MCF 10A (cell line): ENCODE measurements at places on chromosomes 2 and 18.

DNA sequence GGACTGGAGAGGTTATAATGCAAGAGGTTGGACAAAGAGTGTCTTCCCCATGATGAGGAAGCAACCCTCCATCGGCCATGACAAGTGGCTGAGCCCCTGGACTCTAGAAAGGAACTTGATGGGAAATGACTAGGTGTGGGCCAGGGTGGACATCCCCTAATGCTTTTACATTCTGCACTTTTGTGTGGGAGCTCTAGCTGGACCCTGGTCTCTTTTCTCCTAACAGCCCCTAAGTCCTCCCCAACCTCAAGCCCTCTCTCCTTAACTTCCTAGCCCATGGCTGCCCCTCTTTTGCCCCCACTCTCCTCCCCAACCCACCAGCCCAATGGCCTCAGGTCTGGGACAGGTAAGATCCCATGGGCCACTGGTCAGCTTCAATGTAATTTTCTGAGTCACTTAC lies 2.4 kb downstream of the CD207 start:
- DNase-seq = no peak

DNA sequence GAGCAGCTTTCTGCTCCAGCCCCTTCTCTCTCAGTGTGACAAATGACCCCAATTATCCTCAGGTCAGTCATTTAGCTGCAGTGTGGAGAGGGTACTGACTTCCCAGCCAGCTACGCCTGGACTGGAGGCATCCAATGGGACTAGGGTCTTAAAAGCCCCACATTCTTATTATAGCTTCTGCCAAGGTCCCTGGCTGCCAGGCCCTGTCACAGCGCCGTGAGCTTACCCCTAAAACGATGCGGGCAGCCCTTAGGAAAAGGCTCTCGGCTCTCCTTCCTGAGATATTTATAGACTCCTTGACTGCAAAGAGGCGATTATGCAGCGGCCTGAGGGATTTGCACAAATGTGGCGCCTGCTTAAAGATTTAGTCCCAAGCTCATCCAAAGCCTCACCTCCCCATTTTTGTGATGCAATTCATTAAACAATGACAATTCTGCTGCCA lies 69.2 kb upstream of the EDAR start:
- no peak for DNase-seq

GRCh38 chr2:106058469-106059137 lies 135.5 kb downstream of the UXS1 start:
- no peak for DNase-seq

DNA sequence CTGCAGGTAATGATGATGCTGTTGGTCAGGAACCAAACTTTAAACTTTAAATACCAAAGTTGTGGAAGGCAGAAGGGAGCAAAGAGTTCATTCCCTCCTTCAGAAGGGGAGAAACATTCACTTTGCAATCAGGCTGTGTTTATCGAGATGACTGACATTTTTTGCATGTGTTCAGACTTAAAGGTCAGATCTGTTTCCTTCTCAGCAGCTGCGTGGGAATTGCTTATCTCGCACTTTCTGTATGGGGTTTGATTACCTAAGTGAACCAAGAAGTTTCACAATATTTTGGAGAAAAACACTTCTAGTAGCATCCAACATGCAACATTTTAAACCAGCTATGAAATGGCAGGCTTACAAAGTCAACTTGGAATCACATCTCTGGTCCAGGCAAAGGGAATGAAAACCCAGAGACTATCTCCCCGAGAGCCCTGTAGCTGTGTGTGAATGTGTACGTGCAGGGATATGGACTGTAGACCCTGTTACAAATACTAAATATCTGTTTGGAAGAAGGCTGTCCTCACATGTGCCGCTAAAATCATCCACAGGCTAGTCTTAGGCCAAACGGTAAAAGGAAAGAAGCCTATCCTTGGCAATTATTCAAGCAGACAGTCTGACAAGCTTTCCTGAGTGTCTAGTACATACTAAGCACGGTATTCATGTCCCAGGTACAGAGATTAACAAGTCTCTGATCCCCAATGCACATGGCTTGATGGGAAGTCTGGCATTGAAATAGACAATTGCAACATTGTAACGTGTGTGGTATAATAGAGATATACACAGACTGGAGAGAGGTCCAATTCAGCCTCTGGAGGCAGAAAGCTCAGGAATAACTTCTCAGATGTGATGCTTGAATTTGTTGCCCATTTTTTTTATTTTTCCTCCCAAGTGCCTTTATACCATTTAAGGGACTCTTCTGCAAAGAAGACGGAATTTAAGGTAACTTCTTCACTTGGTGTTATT lies 483.1 kb downstream of the DPP10 start:
- DNase-seq = peak; percentile 11

DNA sequence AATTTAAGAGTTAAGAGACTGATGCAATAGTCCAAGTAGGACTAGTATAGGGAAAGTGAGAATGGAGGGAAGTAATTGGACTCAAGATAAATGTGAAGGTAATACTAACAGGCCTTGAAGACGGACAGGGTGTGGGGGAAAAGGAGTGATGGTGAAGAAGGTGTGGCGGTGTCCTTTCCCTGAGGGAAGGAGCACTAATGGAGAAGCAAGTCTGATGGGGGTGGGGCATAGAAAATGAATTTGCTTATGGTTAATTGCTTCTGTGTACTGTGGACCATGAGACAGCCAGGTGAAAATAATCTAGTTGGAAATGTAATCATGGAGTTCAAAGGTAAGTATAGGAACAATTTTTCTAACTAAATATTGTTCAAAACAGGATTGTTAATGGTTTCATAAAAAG lies 7.1 kb upstream of the TGOLN2 start:
- DNase-seq = no peak

DNA sequence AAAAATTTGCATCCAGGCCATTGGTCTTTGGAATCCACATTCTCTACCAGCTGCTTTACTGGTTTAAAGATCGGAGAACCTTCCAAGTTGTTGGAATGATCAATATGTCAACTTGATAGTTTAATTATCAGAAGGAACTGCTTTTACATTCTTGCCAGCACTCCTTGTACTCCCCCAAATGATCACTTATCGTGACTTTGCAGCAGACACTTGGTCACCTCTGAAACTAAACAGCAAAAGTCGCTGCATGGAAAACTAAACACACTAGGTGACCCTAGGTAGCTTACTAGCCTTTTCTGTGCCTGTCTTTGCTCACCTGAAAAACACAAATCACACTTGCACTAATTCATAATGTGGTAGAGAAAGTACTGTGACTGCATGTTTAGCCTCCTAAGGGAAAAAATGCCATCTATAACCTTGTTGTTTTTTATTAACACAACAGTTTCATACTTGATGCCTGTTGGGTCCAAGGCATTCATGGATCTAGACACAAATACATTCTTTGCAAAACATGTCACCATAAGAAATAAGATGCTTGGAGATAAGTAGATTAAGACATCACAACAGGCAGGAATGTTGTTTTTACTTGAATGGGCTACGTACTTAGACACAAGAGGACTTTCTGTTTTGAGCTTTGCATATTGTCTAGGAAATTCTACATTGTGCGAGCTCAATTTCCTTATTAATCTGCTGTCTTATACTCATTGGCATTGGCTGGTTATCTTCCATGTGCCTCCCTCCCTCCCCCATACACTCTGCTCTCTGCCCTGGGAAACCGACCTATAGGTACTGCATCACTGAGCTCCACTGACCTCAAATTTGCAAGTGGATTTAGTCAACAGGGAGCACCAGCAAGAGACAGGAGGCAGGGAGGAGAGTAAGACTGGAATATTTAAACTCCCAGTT lies 219.1 kb upstream of the STK17B start:
- DNase-seq = no peak

DNA sequence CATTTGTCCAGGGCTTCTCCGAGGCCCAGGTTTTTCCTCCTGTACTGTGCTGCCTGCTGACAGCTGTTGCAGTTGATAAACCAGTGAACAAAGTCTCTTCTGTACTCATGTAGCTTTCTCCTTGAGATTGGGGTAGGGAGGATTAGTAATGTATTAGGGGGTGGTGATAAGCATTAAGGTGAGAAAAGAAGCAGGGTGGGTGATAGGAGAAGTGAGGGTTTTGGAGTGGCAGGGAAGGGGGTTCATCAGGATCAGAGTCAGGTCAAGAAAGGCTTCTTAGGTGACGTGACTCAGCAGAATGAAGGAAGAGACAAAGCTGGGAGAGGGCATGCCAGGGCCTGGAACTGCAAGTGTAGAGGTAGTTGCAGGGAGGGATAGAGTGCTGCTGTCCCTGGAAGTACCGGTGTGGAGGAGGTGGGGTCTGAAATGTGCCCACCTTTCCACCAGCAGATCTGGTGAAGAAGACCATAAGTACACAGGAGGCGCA lies 48.7 kb downstream of the PKP4 start:
- peak; percentile 54 for DNase-seq

DNA sequence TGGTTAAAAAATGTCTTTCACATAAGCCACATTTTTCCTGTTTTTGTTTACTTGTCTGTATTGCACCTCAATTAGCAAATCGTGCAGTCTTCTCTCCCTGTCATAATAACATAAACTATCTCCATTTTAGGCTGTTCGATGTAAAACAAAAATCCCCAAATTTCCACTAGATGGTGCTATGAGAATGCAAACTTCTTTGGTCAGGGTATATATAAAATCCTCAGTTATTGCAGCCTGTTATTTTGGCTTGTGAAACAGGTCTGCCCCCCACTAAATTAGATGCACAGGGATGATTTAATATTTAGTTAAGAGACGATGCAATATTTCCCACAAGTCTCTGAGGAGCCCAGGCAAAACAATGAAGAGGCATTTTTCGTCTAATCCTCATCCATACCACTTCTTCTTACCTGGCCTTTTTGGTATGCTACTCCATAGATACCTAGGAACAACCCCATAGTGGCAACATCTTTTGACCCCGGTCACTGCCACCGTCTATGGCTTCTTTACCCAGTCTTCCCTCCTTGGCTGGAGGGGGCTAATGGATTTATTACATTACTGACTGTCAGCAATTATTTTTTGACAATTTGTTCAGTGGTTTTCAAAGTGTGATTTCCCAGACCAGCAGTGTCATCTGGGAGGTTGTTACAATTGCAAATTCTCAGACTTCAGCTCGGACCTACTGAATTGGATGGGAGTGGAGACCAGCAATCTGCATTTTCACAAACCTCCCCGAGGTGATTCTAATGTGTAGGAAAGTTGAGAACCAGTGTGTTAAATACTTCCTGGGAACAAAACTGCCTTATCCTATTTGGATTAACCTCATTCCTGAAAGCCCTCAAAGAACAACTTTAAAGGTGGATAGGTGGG lies 117.4 kb upstream of the CWC22 start:
- peak; percentile 71 for DNase-seq

GRCh38 chr2:23430263-23430662 lies 45.3 kb downstream of the KLHL29 start:
- DNase-seq = no peak

GRCh38 chr2:222714361-222715241 lies 43.1 kb downstream of the MOGAT1 start:
- no peak for DNase-seq

DNA sequence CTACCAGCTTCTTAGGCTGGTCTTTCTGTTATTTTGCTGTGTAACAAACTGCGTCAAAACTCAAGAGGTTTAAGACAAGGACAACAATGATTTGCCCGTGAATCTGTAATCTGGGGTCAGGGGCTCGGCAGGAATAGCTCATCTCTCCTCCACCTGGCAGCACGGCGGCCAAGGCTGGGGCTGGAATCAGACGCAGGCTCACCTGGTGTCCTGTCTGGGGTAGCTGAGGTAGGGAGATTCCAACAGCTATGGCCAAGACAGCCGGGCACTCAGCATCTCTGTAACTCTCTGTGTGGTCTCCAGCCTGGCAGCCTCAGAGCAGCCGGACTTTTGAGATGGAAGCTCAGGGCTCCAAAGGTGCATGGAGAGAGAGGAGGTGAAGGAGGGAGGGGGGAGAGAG lies 42.3 kb downstream of the DNER start:
- DNase-seq = no peak

DNA sequence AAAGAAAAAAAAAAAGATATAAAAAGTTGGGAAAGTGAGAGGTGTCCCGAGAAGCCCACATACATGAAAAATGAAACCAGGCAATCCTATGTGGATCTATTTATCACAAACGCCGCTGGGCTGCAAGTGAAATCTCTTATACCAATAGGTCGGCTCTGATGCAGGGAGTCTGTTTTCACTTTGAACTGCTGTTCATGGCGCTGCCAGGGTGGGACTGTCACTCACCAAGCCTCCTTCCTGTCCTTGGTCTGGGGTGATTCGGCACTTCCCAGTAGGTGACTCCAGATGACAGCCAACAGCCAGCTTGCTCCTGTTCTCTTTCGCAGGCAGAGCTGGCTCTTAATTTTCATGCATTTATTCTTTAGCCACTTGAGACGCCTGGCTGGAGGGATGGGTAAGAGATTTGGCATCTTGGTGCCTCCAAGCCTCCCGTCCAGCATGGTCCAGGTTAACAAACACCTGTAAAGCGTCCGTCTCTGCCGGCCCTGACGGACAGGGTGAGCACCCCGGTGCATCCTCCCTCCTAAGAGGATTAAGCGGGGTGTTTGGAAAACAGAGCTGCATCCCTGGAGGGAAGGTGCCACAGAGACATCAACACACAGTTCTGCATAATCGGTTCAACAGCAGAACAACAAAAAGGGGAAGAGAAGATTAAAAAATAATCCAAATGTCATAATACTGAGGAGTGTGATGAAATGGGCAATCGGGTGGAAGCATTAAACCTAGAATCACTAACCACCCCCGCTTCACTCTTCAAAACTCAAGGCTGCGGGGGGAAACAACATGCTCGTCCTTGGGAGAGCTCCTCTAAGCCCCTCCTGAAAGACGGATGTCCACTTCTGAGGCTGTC lies 58.7 kb downstream of the STEAP3 start:
- no peak for DNase-seq

DNA sequence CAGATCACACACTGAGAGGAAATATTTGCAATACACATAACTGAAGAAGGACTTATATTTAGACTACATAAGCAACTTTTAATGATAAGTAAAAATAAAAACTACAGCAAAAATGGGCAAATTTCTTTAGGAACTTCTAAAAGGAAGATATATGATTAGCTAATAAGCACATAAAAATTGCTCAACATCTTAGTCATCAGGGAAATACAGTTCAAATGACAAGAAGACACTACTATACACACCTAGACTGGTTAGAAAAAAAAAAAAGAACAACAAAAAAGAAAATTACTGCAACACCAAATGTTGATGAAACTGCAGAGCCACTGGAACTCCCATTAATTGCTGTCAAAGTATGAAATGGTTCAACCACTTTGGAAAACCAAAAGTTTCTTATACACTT lies 1247.5 kb upstream of the ACVR2A start:
- peak; percentile 45 for DNase-seq

GRCh38 chr18:5419030-5419429 lies 123.5 kb upstream of the ZBTB14 start:
- no peak for DNase-seq

DNA sequence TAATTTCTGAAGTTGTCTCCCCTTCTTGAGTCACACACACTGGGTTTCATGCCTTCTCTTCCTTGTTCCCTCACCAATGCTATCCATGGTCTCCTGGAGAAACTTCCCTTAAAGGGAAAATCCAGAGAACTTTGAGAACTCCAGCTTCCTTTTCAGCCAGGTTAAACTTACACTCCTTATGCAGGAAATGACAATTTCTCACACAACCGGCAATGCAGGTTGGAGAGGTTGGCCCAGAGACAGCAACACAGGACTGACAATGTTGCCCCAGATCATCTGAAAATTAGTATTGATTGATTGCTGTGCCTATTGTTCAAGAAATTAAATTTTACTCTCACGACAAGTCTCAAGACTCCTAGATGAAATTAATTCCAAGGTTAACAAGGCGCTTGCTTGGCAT lies 292.2 kb downstream of the NYAP2 start:
- DNase-seq = no peak
